Right ventricle myocardium superior (tissue), 1 donor: ENCODE measurements at places on chromosomes 6 and 20. TPM values are rescaled to one million over a fixed set of nuclear protein-coding genes. Genes with fewer than 3 reads are reported as not detected.

The SIRPG gene
- not detected for total RNA-seq

The NMBR gene
- not detected for total RNA-seq

The ANGPT4 gene
- total RNA-seq = not detected

The DDX43 gene
- 0.62 TPM for total RNA-seq

The RALGAPA2 gene
- total RNA-seq = 15.5 TPM

The SLC22A7 gene
- total RNA-seq = not detected

The SOX4 gene
- 6.2 TPM for total RNA-seq

The HLA-DRB5 gene
- total RNA-seq = 17.7 TPM

The GPR6 gene
- total RNA-seq = not detected

The MAP1LC3A gene
- 107 TPM for total RNA-seq

The CALHM5 gene
- 2.2 TPM for total RNA-seq

The HCRTR2 gene
- total RNA-seq = not detected

The MSH5 gene
- 1.8 TPM for total RNA-seq

The CLPSL2 gene
- total RNA-seq = not detected

The HLA-DOB gene
- total RNA-seq = not detected

The NKAIN2 gene
- total RNA-seq = 0.22 TPM

The THBS2 gene
- total RNA-seq = 8.6 TPM

The IMPG1 gene
- not detected for total RNA-seq

The MAP7 gene
- total RNA-seq = 2.1 TPM

The FRK gene
- 7.5 TPM for total RNA-seq

The C20orf141 gene
- not detected for total RNA-seq

The ACOT13 gene
- total RNA-seq = 74.3 TPM

The RAET1E gene
- 0.48 TPM for total RNA-seq

The ADTRP gene
- total RNA-seq = not detected

The HTR1B gene
- total RNA-seq = not detected

The PROCR gene
- total RNA-seq = 9.3 TPM

The MCCD1 gene
- total RNA-seq = not detected

The MOCS1 gene
- 29.7 TPM for total RNA-seq

The GCLC gene
- 26.6 TPM for total RNA-seq

The ZNF165 gene
- 0.56 TPM for total RNA-seq

The NPEPL1 gene
- total RNA-seq = 24.4 TPM

The VPS16 gene
- total RNA-seq = 17.1 TPM
